Activated CD4-positive, alpha-beta T cell treated with anti-CD3 and anti-CD28 coated beads, Interleukin-2, amount 10 ng/mL, durations not matched to agents 24 days and 14 days (primary cell): ENCODE measurements at places on chromosomes 12 and 14.

DNA sequence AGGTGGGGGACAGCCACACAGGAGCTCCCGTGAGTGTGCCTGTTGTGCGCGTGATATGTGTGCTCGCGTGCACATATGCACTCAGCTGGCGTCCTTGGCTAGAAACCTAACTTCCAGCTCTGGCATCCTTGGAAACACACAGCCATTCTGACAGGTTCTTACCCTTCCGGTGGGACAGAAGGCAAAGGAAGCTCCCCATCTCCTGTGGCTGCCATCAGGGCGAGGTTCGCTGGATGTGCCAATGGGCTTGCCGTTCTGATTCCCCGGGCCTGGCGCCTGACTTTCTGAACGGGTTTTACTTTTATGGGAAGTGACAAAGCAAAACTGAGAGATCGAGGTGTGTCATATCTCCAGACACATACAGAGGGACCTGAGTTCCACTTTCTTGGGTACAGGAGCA, 124.7 kb downstream of the PAPOLA start:
- DNase-seq = peak; percentile 61

DNA sequence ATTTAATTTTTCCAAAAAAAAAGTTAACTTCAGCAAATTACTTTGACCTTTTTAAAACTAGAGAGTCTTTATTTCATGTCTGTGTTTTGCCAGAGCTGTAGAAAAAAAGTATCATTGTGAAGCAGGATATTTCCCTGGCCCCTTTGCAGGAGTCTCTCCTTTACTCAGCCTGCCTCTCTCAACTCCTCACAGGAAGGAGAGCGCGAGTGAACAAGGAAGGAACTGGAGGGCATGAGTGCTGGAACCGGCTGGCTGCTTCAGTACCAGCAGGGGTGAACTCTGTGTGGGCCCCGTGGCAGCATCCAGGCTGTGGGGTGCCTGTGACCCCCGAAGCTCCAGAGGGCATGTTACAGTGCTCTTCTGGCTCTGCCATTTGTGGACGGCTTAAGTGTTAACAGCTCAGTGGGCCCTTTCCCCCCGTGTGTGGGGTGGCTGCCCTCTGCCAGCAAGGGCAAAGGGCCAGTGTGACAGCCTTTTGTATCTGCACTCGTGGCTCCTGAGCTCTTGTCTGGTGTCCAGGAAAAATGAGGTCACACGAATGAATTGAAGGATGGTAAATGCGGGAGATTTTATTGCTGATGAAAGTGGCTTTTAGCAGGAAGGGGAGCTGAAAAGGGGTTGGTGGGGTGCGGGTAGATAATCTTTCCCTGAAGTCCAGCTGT, 76.6 kb upstream of the KCNH3 start:
- DNase-seq = no peak

DNA sequence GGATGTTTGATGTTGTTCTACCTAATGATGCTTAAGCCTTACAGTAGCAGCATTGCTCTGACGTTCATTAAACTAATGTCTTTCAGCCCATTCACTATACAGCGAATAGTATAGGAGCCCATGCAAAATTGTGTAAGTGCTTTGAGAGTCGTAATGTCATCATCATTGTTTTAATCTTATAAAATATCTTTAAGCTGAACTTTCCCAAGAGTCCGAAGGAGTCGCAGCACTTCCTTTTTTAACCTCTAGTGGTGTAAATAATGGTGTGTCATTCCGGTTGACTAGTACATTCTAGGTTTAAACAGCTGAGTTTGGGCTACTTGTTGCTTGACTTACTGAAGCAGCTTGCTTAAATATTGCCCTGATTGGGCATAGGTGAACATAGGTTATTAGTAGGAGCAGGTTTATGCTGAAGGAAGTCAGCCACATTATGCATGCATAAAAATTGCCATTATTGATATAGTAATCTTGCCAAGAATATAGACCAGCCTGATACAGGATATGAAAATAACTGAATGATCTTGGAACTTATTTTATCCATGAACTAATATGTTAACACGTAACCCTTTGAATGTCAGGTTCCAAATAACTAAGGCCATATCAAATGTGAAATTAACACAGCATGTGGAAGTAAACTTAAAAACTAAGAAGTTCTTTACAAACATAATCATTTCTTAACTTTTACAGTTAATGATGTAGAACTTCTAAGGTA, 2.6 kb downstream of the WNK1 start:
- DNase-seq = peak; percentile 77

- DNase-seq = no peak
Measured at GRCh38 chr14:34347683-34348082, 114.4 kb downstream of the SPTSSA start.

DNA sequence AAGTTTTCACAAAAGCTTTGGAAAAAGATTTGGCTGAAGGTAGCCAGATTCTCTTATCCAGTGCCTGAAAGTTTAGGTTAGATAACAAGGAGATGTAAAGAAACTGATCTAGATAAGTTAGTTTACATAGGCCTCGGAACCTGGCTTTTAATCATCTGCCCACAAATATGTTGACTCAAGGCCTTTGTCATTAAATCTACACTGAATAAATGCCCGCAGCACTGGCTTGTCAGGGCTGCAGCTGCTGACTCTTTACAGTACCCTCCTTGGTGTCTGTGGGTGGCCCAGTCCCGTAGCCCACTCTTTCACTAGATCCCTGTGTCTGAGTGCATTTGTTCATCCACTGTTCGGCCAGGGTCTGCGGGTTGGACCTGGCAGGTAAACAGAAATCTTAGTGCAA, 58.0 kb downstream of the TMEM116 start:
- peak; percentile 21 for DNase-seq

DNA sequence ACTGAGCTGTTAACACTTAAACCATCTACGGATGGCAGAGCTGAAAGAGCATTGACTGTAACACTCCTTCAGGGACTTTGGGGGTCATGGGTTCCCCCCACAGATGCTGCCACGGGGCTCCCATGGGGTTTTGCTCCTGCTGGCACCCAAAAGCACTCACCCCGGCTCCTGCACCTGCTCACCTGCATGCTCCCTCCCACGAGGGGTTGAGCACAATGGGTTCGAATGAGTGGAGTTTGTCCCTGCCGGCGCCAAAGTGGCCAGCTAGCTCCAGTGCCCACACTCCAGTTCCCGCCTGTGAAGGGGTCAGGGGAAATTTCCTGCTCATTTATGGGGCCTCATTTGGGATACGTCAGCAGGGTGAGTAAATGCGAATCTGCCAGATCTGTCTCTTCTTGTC, 40.7 kb downstream of the TNFAIP2 start:
- DNase-seq = no peak

DNA sequence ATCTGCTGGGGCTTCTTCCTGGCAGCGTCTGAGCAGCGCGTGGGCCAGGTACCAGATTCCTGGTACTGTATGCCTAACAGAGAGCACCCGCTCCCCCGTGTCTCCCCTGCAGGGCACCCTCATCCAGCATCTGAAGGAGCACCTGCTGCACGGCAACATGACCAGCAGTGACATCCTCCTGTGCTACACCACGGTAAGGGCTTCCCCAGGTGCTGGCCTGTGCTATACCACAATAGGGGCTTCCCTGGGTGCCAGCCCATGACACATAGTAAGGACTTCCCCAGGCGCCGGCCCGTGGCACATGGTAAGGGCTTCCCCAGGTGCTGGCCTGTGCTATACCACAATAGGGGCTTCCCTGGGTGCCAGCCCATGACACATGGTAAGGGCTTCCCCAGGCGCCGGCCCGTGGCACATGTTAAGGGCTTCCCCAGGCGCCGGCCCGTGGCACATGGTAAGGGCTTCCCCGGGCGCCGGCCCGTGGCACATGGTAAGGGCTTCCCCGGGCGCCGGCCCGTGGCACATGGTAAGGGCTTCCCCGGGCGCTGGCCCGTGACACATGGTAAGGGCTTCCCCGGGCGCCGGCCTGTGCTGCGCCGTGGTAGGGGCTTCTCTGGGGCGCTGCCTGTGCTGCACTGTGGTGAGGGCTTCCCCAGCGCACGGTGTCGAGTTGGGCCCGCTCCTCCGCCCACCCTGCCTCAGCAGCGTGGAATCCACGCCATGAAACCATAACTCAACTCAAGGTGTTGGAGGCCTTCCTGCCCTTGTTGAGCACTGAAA, 49.3 kb downstream of the AACS start:
- no peak for DNase-seq

DNA sequence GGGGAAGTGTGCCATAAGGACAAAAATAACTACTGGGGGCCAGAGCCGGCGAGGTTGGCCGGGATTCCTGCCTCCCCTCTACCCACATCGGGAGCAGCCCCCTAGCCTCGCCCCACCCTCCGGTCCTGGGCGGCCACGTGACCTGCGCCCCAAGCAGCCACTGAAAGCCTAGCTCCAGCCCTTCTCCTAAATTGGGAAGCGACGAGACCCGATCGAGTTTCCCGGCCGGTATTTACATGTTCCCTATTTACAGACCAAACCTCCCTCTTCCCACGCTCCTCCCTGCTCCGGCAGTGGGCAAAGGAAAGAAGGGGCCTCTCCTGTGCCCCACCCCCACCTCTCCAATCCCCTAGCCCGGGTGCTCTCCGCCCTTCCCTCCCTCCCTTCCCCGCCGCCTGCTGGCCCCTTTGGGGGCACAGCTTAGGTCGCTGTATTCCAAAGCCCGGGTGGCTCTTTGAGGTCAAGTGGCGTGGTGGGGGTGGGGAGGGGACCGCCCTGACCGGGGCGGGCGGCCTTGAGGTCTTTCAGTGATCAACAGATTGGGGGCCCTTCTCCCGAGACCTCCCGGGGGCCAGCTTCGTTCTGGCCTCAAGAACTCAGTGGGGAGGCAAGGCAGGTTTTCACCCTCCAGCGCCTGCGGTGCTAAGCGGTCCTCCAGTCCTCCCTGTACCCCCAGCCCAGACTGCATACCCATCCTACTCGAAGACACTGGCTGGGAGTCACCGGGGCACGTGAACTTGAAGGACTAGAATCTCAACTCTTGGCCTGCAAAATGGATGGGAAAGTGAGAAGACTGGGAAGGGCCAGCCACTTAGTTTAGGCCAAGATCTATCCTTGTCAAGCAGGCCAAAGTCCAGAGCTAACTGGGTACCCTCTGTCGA, 6.3 kb upstream of the CTDSP2 start:
- DNase-seq = no peak

DNA sequence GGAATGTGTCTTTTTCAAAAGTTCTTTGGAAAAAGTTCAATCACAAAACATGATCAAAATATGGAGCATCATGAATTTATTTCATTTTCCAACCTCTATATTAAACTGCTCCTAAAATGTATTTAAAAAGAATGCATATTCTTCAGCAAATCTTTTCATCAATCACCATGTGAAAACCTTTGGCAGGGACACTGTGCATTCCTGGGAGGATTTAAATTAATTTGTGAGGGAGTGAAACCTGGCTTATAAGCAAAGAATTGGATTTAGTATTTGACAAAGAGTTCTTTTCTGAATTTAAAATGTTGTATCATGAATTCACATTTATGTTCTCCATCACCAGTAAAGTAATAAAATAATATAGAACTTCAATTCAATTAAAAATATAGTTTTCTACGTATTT, 38.2 kb downstream of the PAWR start:
- DNase-seq = no peak

- DNase-seq = peak; percentile 64
Measured at GRCh38 chr14:60266021-60266937, 17.3 kb downstream of the PPM1A start.

- no peak for DNase-seq
Measured at GRCh38 chr12:1946296-1946695, 27.8 kb upstream of the CACNA2D4 start.

DNA sequence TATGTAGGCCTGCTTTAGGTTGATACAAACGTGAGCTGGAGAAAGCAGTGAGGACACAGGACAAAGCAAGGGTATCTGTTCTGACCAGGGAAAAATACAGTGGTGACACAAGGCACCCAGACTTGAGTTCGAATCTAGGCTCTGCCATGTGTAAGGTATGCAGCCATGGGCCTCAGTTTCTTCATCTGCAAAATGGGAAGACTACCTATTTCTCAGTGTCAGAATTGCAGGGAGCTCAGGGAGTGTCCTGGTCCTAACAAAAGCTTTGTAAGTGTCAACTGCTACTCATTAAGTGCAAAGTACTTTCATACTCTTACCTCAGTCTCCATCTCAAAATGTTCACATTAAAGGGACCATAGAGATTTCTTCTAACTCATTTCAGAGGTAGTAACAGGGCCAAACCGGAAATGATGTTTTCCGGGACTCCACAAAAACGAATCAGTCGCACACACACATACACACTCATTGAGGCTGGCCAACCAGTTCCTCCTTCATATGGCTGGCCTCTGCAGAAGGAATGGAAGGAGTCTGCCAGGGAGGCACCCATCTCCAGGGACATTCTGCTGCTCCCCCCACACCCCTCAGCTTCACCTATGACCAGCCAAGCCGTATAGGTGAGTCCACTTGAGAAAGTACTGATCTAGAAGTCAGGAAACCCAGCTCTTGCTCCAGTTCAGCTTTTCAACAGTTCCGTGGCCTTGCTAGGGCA, 7.8 kb downstream of the CTDSP2 start:
- peak; percentile 79 for DNase-seq

DNA sequence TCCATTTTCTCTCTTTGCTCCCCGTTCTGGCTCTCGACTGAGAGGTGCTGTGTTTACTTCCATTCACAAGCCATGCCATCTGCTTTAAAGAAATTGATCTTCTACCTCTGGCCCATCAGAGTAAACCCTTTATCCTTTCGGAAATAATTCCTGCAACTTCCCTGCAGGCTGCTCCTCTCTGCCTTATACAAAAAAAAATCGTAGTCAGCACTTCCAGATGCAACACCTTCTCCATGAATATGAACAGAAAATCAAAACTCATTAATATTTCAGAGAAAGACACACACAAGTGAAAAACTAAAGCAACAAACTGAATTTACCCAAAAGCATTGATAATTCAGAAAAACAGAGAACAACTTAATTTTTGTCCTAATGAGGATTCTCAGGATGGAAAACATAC, 127.6 kb upstream of the FSCB start:
- DNase-seq = no peak
